Esophagus squamous epithelium (tissue), 5 donors: ENCODE measurements at places on chromosomes 7 and 10.

DNA sequence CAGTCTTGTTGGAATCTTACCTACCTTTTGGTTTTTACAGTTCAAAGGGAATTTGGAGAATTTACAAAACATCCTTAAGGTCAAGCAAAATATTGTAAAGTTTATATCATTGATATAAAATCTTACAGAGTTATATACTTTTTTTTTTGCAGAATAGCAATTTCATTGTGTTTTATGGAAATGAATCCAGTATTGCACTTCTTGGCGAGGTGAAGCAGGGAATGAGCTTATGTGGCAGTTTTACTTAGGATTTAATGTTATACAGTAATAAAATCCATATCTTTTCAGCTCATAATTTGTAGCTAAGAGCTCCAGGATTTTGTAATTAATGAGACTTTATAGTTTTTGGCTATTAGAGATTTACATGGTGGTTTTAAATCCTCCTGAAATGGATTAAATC, 5.0 kb downstream of the PRKAR2B start:
- no peak for DNase-seq

GRCh38 chr10:97105303-97105702, 80.5 kb downstream of the SLIT1 start:
- no peak for DNase-seq

- no peak for DNase-seq
These were observed 112.8 kb downstream of the CYTH3 start for GRCh38 chr7:6159524-6160031.

- DNase-seq, result no peak
These were observed 159.3 kb downstream of the ST7 start for GRCh38 chr7:117112640-117113039.

- no peak for DNase-seq
These were observed 535 bp upstream of the EPC1 start for GRCh38 chr10:32347363-32348022.

DNA sequence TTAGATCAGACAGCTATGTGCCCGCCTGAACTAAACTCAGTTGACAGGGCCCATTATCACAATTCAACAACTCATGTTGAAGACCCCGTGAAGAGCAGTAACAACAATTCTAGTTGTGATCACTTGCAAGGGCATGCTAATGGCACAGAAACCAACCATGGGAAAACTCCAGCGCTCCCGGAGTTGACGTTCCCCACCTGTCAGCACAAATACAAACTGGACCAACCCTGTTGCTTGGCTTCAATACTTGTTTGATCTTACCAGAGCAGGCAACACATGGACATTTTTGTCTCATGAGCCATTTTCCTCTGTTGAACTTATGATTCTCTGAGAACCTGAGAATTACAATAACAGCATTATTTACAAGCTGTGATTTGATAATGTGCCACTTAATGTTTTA, 119.0 kb upstream of the LANCL2 start:
- DNase-seq, result no peak

- no peak for DNase-seq
These were observed 503.2 kb downstream of the NRG3 start for GRCh38 chr10:82378146-82378545.

- no peak for DNase-seq
These were observed 141.2 kb upstream of the SHH start for GRCh38 chr7:155953501-155953778.

- no peak for DNase-seq
These were observed 223.1 kb upstream of the PPP2R2D start for GRCh38 chr10:131677671-131678070.

DNA sequence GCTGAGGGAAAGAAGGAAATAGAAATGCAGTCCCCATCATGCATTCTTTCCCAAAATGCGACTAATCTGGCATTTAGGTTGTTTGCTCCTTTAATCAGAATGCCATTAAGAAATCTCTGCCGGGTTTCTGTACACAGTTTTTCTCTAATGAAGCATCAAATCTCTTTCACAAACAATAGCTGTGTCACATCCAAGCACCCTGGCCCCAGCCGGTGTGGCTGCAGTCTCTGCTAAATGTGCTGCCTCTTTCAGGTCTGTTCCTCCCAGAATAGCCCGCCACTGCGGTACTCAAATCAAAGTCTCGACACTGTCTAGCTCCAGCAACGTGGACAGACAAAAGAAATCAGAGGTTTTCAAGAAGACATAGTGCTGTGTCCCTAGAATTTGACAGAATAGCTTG, 343.8 kb downstream of the KCNMA1 start:
- DNase-seq, result no peak

DNA sequence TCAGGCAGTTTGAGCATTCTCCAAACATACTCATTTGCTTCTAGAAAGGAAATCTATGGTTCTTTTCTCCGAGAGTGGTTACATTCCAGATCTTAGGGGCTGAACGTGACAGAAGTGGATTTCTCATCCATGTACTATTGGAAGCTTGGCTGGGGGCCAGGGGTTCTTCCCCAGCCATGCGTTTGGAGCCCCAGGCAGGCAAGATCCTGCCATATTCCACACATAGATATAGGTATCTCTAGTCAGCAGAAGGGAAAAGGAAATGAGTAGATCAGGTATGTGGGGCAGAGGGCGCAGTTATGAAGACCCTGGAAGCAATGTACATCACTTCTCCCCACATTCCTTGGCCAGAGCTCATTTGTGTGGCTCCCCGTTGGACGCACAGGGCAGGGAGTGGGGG, 299.8 kb downstream of the CCDC3 start:
- DNase-seq, result no peak

GRCh38 chr10:37992083-37992482, 15.6 kb upstream of the ZNF25 start:
- DNase-seq, result no peak

- no peak for DNase-seq
These were observed 188.8 kb upstream of the POT1 start for GRCh38 chr7:125118444-125118843.

GRCh38 chr10:5531558-5532306, 7.0 kb downstream of the CALML3 start:
- DNase-seq, result no peak

- no peak for DNase-seq
These were observed 57.8 kb downstream of the GCC1 start for GRCh38 chr7:127527561-127527960.

DNA sequence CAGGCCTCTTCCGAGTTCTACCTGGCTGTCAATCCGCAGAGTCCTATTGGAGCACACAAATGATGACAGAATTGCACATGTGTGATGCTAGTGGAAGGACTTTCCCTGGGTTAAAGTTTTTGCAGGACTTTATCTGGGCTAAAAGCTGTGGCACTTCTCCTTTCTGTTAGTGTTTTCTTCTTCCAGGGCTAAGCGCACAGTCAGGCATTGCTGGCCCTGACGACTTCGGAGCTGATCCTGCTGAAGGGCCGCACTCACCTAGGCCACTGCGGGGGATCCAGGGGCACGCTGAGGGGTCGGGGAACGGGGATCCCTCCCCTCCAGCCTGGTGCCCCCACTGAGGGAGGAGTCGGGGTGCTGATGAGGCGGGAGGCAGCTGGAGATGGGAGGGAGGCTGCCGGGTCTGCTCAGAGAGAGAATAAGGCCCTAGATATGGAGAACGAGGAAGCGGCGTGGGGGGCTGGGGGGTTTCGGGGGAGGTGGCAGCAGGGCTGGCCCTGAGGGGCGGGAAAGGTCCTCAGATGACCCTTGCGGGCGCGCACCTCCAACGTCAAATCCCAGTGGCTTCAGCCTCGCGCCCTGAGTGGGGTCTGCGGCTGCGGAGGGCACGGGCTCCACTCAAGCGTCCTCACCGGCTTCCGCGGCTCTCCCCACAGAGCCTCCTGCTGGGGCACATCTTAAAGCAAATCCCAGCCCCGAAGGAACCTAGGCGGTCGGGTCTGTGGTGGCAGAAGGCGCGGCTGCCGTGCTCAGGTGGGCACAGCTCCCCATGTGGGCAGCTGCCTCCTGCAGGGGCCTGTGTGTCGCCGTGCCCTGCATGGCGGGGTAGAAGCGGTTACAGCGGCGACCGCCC, 30.9 kb downstream of the AGR3 start:
- DNase-seq, result no peak

DNA sequence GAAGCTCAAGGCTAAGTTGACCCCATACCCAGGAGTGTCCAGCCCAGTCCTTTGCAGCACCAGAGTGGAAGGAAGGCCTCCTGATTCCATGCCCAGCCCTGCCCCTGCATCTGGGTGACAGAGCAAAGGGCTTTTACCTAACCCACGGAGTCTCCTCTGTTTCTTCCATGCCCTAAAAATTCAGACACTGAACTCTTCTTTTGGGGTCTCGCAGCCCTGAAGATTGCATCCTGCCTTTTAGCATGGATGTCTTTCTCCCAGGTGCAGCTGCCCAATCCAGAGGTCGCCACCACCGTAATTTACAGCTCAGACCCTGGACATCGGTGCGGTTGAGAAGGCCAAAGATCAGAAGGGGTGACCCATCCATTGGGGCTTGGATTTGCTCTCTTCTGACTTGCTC, 50.8 kb downstream of the CXCL12 start:
- no peak for DNase-seq

DNA sequence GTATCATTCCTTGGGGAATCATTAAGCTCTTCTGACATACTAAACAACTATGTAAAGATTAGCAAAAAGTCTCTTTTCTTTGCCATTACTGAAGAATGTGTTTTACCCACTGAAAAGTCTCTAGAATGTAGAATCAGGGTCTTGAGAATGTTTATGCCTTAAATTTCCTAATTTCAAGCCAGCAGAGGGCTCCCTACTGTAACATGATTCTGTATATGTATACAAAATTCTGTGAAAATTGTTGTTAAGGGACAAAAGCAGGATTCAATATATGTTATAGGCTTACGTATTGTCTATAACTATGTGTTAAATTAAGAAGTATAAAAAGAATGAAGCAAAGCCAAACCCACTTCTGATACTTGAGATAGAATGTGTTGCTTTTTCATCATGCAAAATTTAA, 296.9 kb upstream of the DGKB start:
- no peak for DNase-seq

DNA sequence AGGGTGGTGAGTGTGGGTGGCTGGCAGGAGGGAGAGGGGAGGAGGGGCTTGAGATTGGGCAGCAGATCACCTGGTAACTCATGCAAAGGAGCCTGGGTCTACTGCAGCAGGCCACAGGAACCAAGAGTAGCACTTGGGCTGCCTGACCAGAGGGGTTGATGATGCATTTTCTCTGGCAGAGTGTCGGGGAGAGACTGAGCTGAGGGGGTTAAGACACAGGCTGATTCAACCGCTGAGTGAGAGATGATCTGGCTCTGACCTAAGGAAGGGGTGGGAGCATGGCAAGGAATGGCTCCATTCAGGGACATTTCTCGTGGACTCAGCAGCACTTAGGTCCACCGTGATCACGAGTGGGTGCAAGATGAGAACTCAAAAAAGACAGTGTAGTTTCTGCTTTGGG, 115.5 kb upstream of the STK17A start:
- no peak for DNase-seq

DNA sequence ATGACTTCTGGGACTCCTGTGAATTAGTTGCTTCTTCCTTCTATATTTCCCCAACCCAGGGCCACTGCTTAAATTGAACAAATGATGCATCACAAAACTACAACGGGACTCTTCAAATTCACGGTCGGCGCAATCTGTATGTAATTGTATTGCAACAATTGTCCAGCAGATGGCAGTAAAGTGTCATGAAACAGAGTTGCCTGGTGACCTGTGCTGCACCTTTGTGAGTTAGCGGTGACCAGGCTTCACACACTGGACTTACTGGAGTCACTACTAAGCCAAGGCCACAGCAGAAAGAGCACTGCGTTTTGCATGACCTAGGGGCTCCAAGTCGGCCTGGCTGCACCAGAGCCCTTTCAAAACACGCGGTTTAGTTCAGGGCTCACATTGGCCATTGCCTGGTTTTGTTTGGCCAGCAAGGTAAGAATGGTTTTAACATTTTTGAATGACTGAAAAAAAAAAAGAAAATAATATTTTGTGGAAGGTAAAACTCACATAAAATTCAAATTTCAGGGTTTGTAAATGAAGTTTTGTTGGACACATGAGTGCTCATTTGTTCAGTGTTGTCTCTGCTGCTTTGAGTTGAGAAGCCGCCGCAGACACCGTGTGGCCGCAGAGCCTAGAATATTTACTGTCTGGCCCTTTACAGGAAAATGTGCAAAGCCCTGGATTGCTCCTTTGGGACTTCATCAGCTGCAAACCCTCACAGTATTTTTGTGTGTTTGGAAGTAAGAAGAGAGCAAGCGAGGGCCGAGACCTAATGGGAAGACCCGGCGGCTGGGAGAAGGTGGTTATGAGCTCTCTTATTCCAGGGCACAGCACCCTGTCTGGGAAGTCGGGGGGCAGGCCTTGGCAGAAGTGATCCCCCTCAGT, 23.2 kb upstream of the ZNF32 start:
- no peak for DNase-seq

- no peak for DNase-seq
These were observed 251.7 kb upstream of the PITRM1 start for GRCh38 chr10:3424111-3424851.
